ENCODE measurements at places on chromosomes 3 and 15.

- no peak for DNase-seq
Observed at GRCh38 chr15:39645138-39645975, 64.5 kb downstream of the THBS1 start.

DNA sequence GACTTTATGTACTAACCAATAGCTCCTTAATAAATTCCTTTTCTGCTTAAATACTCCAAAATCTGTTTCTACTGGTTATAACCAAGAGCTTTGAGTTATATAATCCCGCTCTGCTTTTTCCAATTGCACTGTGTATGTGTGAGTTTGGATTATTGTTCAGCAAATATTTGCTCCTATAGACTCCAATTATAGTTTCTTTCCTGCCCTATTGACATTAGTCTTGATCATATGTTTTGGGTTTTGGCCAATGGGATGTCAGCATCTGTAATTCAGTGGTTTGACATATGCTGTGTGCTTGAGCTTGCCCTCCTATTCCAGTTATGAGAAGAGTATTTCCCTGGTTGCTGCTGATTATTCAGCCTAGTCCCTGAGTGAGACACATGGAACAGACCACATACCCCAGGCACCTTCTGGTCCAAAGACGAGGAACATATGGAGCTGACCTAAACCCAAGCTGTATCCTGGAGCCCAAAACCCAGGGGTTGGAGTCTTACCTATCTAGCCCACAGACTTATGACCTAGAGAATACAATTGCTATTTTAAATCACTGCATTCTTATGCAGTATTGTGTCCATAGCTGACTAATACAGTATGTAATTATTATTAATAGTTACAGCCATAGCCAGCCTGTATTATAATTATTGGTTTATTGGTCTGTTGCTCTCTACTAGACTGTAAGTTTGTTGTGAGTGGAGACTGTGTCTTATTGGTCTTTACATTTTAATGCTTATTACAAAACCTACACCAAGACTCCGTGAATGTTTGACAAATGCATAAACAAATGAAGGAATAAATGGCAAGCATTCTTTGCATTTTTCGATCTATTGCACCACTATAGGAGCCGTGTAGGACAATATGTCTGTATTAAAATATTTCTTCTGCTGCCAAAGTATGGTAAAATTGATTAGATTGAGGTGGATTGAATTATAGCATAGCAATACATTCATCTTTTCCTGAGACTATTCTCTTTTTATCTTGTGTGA is 11.7 kb upstream of the ZNF280D start:
- DNase-seq, result peak; percentile 38

DNA sequence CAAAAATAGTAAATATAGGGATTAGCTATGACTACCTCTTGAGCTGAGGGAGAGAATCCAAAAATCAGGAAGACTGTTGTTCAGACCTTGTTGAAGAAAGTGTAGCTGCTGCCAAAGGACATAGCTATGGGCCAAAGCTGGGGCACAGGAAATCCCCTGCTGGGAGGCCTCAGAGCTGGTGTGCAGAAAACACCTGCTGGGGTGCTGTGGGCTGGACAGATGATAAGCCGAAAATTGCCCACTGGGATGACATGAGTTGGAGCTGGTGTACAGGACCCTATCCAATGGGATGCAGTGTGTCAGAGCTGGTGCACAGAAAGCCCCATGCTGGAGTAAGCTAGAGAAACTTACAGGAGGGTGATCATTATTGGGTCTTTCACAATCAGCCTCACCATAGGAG is 121.9 kb downstream of the NEO1 start:
- DNase-seq, result no peak

DNA sequence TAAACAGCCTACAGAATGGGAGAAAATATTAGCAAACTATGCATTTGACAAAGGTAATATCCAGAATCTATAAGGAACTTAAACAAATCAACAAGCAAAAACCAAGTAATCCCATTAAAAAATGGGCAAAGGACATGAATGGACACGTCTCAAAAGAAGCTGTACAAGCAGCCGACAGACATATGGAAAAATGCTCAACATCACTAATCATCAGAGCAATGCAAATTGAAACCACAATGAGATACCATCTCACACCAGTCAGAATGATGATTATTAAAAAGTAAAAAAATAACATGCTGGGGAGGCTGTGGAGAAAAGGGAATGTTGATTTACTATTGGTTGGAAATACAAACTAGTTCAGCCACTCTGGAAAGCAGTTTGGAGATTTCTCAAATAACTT is 30.7 kb upstream of the PPM1L start:
- DNase-seq, result peak; percentile 8

DNA sequence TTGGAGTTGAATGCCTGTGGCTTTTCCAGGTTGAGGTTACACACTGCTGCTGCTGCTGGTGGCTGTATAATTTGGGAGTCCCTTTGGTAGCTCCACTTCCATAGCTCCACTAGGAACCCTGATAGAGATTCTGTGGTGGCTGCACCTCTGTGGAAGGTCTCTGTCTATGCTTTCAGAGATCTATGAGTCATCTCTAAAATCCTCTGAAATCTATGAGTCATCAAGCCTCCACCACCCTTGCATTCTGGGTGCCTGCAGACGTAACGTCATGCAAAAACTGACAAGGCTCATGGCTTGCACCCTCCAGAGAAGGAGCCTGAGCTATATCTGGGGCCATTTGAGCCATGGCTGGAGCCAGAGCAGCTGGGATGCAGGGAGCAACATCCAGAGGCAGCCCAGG is 1037.0 kb upstream of the CFAP20DC start:
- peak; percentile 69 for DNase-seq

DNA sequence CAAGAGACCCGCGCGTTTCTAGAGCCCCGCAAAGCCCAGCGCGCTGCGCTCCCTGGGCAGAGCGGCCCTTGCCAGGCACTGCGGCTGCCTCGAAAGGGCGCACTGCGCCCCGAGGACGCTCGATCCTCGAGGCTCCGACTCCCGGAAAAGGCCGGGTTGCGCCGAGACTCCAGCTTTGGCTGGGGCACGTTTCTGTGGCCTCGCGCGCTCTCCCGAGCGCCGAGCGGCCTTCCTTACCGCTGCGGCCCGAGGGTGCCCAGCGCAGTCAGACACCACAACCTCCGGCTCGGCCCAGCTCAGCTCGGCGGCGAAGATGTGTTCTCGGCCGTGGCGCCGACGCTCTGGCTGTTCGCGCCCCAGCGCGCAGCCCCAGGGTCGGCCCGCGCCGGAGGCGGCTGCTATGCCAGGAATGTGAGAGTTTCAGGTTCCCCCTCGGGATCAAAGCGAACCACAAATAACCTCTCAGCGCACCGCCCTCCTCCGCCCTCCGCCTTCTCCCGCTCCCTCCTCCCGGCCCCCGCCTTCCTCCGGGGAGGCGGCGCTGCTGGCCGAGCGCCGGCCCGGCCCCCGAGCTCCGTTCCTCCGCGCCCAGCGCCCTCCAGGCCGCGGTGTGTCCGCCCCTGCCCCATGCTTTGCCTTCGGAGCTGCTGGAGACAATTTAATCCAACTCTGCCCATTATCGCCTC is at the start of gene AMOTL2:
AMOTL2 (minus strand) TSS at position 343 of the 686 bp plus-strand sequence. CDS start 3,014 bp downstream, outside the sequence.
- DNase-seq, result peak; percentile 98

GRCh38 chr3:158434412-158435038 is 136.5 kb upstream of the MLF1 start:
- peak; percentile 65 for DNase-seq

DNA sequence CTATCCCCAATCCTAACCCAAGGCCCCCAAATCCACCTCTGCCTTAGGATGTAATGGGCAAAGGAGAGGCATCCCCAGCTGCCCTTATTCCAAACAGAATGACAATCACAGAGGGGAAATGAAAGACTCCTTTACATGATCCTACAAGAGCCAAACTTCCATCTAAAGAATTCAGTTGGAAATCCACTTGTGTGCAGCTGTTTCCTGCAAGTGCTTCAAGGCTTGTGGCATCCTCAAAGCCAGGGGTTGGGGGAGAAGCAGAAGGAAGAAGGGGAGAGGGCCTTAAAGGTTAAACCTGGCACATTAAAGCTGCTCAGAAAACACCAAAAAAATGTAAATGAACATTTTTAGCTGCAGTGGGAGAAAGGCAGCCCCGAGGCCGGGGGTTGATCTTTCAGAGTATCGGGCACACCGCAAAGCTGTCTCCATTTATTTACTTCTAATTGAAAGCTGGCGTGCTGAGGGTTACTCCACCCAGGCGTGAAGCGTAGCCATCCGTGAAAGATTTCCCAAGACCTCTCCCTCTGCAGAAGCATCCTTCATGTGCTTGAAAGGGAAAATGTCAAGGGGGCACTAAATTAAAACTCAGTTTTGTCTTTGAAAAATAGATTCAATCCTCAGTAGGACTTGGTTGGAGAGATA is 217.8 kb downstream of the SHQ1 start:
- DNase-seq, result peak; percentile 12

DNA sequence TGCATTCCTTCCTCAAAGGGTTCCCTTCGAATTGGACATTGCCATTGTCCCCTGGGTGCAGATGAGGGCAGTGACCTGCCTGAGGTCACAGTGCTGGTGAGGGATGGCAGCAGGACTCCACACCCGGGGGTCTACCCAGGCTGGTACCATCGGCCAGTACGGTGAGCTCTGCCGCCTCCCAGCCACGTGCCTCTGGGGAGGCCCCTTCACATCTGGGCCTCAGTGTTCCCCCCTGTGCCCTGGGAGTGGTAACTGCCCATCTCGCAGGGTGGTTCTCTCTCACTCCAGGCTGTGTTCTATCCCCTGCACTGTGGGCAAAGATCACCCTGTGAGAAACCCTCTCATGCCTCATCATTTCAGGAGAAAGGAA is 99.4 kb upstream of the IQSEC1 start:
- DNase-seq, result no peak

DNA sequence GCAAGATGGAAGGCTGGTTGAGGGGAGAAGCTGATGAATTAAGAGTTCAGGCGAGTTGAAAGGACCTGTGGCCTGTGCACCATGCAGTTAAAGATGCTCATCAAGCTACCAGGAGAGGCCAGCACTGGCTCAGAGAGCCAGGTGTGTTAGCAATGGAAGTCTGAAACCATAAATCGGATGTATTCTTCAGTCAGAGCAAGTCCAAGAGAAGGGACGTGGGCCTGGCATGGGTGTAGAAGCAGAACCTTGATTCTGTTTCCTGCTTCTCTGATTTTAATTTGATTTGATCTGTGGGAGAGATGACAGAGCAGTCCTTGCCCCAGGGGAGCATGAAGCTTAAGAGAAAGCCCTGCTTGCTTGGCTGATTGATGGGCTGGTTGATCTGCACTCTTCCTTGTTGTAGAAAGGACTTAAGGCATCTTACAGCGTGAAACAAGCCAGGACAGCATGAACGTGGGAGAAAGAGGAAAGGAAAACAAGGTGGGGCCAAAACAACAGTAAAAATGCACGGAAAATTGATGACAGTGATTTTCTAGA is 10.9 kb downstream of the TM6SF1 start:
- no peak for DNase-seq

- DNase-seq, result no peak
Observed at GRCh38 chr3:35785234-35785888, 146.0 kb downstream of the ARPP21 start.

DNA sequence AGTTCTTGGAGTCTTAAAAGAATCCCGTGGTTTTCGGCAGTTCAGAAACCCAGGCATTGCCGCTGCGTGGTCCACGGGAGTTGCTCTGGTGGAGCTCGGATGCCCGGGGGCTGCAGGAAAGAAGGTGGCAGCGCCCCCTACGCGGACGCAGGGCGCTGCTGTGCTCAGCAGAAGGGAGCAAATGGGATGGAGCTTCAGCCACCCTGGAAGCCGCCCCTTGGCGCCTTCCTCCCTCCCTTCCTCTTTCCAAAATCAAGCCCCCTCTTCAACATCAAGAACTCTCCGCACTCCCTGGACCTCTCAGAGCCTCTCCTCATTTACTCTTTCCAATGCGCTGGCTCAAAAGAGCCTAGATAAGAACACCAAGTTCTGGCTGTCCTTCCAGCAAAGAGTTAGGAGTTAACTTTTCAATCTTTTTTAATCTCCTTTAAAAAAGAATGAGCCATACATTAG is 880 bp upstream of the CHRNA7 start:
- peak; percentile 16 for DNase-seq

- no peak for DNase-seq
Observed at GRCh38 chr3:175664911-175665310, 805.8 kb downstream of the NAALADL2 start.

GRCh38 chr15:67613708-67614107 is 71.2 kb downstream of the MAP2K5 start:
- no peak for DNase-seq

- DNase-seq, result no peak
Observed at GRCh38 chr15:92343924-92344643, 49.6 kb upstream of the ST8SIA2 start.

GRCh38 chr3:65666448-65667091 is 372.1 kb downstream of the MAGI1 start:
- peak; percentile 76 for DNase-seq

DNA sequence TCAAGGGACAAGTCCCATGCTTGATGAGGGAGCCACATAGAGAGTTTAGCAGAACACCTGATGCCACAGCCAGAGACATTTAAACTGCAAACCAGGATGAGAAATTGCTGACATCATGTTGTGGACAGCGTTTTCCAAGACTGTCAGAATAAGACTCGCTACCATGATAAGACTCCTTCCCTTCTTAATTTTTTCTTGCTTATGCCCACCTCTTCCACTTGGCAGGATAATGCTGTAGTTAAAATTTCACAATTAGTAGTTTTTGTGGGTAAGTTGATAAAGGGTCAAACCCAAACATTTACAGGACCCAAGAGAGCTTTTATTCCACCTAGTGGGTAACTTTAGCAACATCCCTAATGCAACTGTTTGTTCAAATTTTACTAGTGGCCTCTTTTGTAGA is 3.0 kb upstream of the PIAS1 start:
- no peak for DNase-seq

DNA sequence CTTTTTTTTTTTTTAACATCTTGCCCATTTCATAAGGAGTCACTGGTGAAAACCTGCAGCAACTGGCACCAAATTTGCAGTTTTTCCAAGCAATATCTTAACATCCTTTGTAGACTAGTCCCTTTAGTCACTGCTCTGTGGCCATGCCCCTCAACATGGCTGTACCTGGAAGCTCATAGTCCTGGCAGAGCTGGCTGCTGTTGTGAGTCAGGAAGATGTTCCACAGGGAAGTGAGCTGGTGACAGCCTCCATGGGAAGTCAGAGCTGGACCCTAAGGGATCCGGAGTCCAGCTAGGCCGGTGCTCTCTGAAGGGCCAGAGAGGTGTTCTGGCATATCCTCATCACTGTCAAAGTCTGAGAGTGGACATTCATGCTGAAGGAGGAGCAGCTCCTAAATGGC is 99.3 kb upstream of the ZBED2 start:
- no peak for DNase-seq

DNA sequence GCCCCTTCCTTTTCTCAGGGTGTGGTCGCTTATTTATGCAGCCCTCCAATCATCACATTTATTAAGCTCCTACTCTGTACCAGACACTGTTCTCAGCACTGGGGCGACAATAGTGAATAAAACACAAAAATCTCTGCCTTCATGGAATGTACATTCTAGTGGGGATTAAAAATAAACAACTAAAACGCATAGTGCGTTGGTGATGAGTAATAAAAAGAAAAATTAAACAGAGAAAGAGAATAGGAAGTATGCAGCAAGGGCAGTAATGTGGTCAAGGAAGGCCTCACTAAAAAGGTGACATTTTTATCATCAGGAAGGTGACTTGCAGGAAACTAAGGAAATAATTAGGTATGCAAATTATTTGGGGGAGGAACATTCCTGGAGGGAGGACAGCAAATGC is 5.1 kb downstream of the SLC51B start:
- no peak for DNase-seq
